ENCODE measurements at places on chromosomes 1 and 21.

DNA sequence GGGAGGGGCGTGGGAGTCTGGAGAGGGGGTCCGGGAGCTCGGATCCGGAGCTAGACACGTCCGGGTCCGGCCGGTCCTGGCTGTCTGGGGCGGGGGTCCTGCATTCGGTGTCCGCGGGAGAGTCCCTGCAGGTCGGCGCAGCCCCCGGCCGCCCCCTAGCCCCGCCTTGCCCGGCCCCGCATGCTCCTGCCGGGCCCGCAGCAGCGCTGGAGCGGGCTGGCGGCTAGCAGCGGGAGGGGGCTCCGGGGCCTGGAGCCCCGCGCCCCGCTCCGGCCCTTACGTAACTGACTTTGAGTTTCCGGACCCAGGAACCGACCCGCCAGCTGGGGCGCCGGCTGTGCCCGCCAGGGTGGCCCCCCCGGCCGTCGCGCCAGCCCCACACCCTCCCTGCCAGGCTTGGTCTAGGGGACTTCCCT lies 26.9 kb upstream of the EPB41 start:
- peak; percentile 35 for DNase-seq

DNA sequence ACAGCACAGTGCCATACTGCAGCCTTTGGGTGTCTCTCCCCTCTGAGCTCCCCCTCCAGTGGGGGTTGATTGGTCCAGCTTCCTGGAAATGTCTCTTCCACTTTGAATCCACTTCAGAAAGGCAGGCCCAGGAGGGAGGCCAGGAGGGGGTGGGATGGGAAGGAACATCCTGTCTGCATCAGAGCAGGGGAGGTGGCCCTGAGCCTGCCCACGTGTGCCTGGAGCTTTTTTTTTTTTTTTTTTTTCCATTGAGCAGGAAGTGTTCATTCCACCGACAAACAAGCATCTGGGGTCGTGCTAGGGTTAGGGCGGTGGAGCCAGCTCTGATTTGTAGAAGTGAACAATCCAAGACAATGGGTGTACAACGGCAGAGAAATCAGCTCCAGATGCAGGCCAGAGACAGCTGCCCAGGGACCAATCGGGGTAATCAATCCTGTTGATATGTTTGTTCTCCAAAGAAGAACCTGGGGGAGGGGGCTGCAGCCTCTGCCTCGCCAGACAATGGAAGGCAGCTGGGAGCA lies 93.3 kb downstream of the SSBP3 start:
- no peak for DNase-seq

- no peak for DNase-seq
These were observed 12.0 kb downstream of the MIIP start for GRCh38 chr1:12031039-12031980.

- no peak for DNase-seq
These were observed 272.3 kb downstream of the ADGRL2 start for GRCh38 chr1:82073071-82073470.

DNA sequence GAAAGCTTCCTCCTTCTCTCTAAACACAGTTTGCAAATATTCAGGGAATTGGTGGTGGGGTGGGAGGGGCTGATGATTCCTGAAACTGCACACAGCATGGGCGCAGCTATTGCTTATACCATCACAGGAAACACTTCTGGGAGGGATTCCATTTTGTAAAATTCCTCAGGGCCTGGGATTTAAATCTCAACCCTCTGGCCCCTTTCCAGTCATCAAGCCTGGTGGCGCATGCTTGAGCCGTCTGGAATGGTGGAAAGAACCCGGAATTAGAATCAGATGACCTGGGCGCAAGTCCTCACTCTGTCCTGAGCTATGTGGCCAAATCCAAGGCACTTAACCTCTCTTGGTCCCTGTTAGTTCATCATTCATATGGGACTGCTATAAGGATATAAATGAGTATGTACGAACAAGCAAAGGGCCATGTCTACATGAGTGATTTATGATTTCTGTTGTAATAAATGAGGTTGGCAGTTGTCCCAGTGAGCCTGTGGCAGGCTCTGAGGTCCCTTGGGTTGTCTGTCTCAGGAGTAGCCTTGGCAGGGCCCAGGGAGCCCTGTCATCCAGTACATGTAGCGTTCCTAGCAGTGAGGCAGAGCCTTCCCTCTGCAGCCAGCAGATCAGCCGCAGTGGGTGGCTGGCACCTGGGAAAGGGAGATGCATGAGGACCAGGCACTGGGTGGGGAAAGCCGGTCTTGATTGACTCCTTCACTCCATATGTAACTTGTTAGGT lies 72.0 kb downstream of the MAN1C1 start:
- no peak for DNase-seq

DNA sequence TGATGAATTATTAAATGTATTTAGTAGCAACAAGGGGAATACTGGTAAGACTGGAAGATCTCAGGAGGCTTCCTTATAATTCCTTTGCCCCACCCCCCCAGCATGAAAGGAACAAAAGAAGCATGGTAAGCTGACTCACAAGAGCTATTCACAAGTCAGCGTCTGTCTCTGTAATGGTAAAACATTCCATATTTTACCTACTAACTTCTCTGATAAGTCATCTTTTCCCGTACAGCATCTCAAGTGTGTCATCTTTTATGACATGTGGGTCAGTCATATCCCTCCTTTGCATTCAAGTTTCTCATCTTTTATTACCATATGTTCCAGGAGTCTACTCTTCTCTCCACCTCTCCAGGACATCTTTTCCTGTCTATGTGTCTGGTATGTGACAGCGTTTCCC lies 241.3 kb downstream of the PLA2G4A start:
- DNase-seq: no peak

DNA sequence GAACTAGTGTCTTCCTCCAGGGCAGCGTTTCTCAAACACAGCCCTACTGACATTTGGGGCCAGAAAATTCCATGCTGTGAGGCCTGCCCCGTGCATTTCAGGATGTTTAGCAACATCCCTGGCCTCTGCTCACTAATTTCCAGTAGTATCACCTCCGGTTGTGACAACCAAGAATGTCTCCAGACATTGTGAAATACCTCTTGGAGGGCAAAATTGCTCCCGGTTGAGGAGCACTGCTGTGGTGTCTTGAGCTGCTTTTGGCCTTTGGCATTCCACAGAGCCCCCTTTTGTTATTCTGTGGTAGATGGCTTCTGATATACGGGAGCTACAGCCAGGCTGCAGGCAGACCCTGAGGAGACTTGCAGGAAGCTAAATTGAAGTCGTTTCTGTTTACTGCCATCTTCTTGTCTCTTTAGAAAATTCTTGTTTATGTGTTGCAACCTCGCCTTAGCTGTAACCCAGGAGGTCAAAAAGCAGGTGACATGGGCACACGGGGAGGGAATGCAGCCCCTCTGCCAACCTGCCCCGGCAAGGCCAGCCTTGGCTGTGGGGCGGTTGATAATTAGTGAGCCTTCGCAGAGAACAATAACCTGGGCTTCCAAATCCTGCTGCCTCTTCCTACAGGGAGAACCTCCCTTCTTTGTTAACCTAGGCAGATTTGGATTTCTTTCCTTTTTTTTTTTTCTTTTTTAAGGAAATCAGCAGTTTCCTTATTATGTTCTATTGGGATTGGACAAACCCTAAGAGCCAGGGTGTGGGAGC lies 74.7 kb upstream of the AKT3 start:
- no peak for DNase-seq

DNA sequence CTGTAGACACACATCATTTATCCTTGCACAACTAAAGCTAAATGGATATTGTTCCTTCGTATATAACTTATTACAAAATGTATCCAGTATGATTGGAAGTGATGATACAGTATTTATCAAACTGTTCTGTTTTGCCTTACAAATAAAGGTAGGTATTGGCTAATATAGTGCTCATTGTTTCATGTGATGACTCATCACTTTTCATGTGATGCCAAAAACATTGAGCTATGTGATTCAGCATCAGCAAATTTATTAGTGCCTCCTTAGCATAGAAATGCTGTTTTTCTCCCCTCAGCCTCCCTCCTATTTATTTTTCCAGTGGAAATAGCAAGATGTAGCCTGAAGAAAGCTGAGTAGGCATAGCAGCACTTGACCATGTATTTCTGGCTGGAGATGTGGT lies 228.6 kb upstream of the LYPLAL1 start:
- DNase-seq: no peak

GRCh38 chr1:56788102-56788501 lies 31.1 kb downstream of the FYB2 start:
- no peak for DNase-seq

DNA sequence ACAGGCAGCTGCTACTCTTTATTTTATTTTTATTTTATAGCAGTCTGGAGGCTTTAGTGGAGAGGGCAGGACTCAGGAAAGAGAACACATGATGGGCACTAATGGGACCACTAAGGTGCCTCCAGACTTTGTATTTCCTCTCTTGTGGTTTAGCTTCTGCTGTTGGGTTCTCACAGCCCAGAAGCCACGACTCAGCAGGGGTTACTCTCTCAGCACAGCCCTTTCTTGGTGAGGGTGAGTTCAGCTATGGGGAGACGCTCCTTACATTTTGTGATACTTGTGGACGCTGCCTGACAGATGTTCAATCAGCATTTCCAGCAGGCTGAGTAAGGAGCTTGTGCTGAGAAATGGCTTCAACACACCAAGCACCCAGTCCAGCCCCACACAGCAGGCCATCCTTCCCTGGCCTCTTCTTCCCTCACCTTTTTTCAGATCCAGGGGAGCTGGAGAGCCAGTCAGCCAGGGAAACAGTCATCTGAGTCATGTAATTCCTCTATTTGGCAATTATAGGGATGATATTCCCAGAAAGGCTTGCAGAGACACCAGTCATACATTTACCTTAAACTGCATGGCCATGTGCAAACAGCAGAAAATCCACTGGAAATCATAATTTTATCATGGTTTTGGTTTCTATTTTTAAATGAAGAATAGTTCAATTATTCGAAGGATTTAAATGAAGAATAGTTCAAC lies 53.2 kb upstream of the RAB3GAP2 start:
- no peak for DNase-seq

GRCh38 chr1:36622741-36623648 lies 140.3 kb upstream of the CSF3R start:
- no peak for DNase-seq

GRCh38 chr1:29240400-29240837 lies 4.1 kb downstream of the PTPRU start:
- no peak for DNase-seq

GRCh38 chr21:41854426-41854995 lies 24.6 kb downstream of the PRDM15 start:
- DNase-seq: no peak

DNA sequence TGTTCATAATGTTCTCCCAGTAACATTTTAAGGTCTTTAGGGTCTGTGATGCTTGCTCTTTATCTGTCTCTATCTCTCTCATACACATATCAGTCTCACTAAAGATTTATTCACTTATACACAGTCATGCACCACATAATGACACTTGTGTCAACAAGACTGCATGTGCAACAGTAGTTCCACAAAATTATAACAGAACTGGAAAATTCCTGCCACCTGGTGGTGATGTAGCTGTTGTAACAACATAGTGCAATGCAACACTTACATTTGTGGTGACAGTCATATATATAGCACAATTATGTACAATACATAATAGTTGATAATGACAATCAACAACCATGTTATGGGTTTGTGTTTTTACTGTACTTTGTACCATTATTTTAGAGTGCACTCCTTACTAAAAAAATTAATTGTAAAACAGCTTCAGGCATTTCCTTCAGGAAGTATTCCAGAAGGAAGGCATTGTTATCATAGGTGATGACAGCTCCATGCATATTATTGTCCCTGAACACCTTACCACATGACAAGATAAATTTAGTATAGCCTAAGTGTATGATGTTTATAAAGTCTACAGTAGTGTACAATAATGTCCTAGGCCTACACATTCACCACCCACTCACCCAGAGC lies 8.1 kb downstream of the TDRD5 start:
- no peak for DNase-seq

DNA sequence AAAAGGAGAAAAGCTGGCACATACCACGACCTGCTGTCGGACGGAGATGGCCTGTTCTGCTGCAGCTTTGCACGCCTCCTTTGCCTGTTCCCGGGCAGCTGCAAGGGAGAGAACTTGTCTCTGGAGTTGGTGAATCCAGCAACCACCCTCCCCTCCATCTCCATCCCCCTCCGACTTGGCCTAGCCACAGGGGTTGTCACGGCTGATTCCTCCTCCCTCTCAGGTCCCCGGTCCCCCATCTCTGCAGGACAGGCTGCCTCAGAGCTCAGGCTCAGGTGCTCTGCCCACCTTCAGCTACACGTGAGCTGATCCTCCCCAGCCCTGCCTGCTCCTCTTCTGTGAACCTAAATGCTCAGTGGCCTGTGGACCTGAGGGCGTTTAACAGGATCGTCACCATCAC lies 11.1 kb upstream of the SRM start:
- no peak for DNase-seq

DNA sequence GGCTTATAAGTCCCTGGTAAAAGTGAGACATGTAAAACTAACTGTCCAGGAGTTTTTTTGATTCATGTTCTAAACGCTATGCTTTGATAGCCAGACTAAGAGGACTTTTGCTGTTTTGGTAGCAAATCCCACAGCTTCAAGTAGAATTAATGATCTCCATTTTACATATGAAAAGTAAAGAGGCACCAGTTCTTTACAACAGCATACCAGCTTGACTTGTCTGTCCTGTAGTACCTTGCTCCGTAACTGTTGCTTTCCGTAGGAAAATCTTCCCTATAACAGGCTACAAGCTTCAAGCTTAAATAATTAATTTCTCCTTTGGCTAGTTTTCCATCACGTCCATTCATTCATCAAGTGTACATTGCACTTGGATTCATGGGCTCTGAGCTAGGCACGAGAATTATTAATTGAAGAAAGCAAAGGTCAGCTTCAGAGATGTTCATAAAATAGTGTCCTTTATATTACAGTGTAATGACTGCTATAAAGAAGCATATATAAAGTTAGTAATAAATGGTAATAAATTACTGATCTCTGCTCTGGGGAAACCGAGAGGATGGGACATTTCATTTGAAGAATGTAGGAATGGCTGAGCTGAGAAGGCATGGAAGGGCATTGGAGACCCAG lies 29.2 kb downstream of the B3GALT5 start:
- no peak for DNase-seq

DNA sequence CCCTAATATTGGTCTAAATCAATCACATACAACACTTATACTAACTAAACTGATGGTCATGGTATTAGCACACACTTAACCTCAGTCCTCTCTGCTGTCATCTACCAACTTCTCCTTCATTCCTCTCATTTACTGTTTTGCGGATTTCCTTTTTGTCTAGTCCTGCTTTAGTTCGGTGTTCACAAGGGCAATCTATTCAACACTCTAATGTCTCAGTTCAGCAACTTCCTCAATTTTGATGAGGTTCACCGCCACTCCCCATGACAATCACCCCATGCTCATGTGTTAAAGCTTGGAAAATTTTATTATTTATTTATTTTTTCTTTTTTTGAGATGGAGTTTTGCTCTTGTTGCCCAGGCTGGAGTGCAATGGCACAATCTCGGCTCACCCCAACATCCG lies 301.1 kb downstream of the PTPRC start:
- DNase-seq: no peak

- DNase-seq: no peak
These were observed 104.6 kb upstream of the L1TD1 start for GRCh38 chr1:62090016-62090415.

GRCh38 chr1:100267284-100267683 lies 1.3 kb downstream of the RTCA start:
- DNase-seq: no peak

All from activated CD4-positive, alpha-beta T cell treated with anti-CD3 and anti-CD28 coated beads for 1 hour (primary cell).